Stimulated activated CD8-positive, alpha-beta memory T cell treated with anti-CD3 and anti-CD28 coated beads, Interleukin-4, amount 100 ng/mL, for 4 hours (primary cell): ENCODE measurements at places on chromosomes 4 and X.

- no peak for DNase-seq
Measured at GRCh38 chr4:176762661-176763308, 29.9 kb downstream of the VEGFC start.

DNA sequence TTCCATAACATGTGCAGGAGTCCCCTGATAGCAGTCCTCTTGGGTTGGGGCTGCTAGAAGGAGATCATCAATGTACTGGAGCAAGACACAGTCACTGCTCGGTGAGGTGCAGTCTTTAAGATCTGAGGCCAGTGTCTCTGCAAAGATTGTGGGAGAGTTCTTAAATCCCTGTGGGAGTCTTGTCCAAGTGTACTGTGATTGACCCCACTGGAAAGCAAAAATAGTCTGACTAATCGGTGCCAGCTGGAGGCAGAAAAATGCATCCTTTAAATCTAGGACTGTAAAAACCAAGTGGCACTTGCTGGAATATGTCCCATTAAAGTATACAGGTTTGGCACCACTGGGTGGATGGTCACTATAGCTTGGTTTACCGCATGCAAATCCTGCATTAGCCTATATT is 31.1 kb downstream of the SULT1E1 start:
- DNase-seq, result no peak

DNA sequence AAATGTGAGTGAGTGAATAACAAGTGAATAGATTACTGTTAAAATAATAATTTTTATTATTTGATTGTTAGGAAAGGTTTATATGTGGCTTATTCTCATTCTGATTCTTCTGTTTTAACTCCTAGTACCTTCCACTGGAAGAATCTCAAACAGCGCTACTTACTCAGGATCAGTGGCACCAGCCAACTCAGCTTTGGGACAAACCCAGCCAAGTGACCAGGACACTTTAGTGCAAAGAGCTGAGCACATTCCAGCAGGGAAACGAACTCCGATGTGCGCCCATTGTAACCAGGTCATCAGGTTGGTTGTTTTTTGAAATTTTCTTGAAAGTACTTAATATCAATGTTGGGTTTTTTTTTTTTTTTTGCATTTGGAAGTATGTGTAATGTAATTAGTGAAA is 117.6 kb upstream of the BMPR1B start:
- no peak for DNase-seq

- no peak for DNase-seq
Measured at GRCh38 chrX:55014897-55015299, 14.7 kb downstream of the APEX2 start.

DNA sequence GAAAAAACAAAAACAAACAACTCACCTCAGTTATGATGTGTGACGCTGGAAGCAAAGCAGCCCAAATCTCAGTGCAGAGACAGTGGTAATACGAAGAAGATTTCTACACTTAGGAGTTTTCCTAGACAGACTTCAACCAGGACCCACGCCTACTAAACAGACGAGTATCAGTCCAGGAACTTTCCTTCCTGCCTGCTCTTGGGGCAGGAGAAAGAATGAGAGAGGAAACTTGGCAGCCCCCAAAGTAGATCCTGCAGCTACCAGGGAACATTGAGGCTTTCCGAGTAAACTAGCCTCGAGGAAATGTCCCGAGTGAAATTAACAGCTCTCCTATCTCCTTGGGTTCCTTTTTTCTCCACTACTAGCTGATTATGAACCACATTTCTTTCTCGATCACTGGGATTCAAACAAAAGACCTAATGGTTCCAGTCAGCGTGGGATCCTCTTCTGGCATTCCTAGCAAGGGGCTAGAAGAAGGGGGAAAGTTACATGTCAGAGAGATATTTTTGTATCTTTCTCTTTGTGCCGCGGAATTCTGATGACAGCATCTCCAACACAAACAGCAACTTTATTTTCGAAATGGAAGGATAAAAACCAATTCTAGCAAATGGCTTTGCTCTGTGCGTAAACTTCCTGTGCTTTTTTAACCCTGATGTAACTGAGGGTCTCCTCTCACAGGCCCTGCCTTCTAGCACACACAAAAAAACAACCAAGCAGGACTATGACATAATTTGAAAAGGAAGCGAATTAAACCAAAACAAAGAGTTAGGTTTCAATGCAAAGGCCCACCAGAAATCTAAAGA is 53.2 kb downstream of the PPM1K start:
- DNase-seq, result no peak

DNA sequence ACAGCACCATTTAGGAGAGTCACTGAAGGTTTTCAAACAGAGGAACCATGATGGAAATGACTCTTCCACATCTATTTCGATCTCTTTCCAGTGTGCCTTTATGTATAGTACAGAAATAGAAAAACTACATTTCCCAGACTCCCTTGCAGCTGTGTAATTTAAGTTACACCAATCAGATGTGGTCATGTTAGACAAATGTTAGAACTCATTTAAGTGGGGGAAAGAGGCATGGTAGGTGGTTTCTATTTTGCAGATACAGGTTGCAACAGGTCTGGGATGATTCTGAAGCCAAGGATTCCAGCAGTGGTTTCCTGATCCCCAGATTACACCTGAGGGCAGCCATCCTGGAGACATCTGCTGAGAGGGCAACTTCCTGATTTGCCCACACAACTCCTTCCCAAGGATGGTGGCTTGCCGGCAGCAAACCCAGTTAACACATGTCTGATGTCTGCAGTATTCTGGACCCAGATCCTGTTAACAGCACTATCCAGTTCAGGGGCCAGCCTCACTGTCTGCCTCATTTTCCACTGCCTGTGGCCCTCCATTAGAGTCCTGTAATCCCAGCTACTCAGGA is 38.7 kb upstream of the PDK3 start:
- DNase-seq, result no peak

- DNase-seq, result no peak
Measured at GRCh38 chr4:123976285-123976684, 579.7 kb downstream of the SPRY1 start.

GRCh38 chr4:1330761-1331590 is 16.0 kb upstream of the UVSSA start:
- peak; percentile 29 for DNase-seq

DNA sequence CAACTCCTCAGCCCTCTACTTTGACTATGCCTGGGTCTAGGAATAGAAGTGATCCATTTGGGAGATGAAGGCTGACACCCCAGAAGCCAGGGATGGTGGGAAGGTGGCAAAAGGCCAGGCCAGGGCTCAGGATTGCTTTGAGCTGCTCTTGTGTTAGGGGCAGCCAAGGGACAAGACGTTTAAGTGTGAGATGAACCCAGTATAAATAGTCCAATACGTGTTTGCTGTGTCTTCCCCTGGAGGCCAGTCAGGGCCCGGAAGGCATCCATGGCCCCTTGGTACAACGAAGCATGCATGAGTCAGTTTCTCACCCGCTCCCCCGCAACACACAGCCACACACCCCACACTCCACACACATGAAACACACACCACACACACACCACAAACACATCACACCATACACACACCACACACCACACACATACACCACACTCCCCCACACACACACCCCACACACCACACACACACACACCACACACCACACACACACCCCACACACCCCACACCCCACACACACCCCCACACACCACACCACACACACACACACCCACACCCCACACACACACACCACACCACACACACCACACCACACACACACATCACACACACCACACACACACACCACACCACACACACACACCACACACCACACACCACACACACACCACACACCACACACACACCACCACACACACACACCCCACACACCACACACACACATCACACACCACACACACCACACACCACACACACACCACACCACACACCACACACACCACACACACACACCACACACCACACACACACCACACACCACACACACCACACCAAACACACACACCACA is 5.1 kb downstream of the STARD8 start:
- DNase-seq, result no peak

GRCh38 chrX:72545990-72546389 is 26.7 kb downstream of the HDAC8 start:
- no peak for DNase-seq

DNA sequence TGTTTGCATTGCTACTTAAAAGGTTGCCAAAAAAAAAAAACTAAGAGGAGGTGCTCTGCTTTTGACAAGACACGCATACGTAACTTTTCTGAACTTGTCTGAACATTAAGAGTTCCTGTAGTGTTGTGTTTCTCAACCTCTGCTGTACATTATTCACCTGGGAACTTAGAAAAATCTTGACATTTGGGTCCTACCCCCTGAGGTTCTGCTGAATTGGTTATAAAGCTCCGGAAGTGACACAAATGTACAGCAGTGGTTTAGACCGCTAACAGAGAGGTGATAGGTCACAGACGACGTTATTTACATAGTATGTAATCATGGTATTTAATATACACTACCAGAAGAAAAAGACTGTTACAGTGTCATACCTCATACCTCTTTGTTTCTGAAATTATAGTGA is 61.1 kb downstream of the CPEB2 start:
- no peak for DNase-seq

DNA sequence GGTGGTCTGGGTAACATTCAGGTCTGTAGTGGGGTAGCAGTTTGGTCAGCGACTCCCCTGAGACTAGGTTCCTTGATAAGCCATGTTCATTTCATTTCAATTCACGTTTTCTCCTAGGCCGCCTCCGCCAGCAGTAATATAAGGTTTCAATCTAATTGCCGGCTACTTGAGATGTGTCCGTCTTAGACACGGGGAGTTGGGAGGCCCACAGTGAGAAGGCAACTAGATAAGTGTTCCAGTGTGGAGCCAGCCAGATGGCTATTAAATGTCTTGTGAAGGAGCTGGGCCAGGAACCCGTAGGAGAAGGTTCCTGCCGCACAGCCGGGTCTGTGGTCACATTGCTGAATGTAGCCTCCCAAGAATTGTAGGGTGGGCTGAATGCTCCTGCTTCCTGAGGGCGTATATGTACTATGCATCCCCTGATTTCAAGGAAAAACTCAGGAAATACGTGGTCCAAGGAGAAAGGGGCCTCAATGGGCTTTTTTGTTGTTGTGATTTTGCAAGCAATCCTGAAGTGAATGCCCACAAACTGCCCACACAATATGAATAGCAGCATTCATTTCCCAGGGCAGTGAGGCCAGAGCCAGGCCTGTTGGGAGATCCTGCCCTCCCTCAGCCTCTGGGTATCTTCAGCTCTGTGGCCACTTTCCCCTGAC is 220.6 kb upstream of the RPL34 start:
- no peak for DNase-seq

DNA sequence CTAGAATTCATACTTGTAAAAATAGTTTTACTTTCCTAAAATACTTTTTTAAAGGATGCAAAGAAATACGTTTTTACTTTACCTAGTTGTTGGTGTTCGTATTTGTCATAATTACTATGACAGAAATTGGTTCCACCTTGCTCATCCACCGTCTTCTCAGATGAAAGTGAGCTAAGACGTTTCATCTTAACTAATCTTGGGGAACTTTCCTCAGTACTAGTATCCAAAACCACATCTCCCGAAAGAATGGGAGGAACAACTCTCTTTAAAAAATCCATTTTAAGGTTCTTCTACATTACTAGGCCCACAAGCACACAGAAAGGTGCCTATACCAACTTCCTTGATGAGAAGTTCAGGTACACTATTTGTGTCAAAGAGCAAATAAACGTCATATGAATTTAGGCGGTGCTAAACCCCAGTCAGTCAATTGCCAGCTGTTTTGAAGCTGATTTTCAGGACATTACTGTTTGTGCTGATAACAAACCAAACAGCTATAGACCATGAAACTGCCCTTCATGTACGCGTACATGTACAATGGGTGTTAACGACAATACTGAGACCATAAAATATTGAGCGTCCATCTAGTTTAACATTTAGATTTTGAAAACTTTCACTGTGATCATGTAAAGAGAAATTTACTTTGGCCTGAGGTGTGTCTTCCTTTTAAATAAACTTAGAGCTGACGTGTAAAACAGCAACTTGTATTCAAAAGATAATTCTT is 99.1 kb downstream of the FRYL start:
- no peak for DNase-seq

- no peak for DNase-seq
Measured at GRCh38 chr4:125484912-125485311, 170.2 kb downstream of the FAT4 start.

DNA sequence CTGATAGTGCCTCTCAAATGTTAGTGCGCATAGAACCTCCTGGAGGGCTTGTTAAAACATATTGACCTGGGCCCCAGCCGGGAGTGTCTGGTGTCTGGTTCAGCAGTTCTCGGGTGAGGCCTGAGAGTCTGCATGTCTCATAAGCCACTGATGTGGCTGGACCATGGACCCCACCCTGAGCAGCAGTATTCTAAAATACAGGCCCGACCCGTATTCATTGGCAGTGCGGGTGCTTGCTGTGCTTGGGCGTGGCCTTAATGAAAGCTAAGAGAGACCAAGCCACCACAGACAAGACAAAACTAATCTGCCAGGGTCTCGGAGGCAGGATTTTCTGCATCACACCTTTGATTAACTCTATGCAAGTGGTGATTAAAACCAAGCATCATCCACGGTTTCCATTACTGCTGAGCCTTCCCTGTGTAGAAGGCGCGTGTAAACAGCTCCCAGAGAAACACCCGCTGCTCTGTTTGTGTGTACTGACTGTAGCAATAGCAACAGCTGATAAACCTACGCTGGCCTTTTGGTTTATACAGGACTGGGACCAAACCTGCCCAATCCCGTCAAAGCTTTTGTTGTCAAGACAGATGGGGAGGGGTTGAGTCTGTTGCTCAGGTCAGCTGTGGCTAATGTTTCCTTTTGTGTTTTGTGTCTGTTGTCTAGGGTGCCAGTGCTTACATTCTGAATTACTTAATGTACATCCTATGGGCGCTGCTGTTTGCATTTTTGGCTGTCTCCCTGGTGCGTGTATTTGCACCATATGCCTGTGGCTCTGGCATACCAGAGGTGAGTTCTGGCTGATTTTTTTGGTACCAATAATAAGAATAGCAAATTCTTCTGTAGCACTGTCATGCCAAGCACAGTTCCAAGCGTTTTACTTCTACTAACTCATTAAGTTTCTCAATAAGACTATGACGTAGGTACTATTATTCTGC is 40.8 kb downstream of the CLCN4 start:
- no peak for DNase-seq

DNA sequence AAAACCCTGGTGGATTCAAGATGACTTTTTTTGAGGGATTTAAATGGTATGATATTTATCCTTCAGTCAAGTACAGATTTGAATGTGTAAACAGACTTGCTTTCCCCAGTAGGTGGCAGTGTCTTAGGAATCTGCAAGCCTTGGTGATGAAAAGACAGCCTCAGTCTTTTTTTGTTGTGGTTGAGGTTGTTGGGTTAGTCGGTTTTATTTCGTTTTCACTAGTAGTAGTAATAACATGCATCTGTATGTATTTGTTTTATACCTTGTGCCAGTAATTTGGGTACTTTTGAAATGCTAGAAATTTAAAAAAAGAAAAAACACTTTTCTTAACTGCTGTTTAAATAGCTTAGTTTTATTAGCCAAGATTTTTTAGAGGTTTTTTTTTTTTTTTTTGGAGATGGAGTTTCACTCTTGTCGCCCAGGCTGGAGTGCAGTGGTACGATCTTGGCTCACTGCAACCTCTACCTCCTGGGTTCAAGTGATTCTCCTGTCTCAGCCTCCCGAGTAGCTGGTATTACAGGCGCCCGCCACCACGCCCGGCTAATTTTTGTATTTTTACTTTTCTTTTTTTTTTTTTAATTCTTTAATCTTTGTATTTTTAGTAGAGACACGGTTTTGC is 39.2 kb downstream of the COPS4 start:
- peak; percentile 20 for DNase-seq

GRCh38 chr4:98092833-98093439 is 50.3 kb downstream of the STPG2 start:
- no peak for DNase-seq
